ENCODE measurements at places on chromosomes 13 and 19. TPM values are rescaled to one million over a fixed set of nuclear protein-coding genes. Genes with fewer than 3 reads are reported as not detected.
A peak's percentile ranks its signal among the peaks of the same experiment; 100 is the strongest.

DNA sequence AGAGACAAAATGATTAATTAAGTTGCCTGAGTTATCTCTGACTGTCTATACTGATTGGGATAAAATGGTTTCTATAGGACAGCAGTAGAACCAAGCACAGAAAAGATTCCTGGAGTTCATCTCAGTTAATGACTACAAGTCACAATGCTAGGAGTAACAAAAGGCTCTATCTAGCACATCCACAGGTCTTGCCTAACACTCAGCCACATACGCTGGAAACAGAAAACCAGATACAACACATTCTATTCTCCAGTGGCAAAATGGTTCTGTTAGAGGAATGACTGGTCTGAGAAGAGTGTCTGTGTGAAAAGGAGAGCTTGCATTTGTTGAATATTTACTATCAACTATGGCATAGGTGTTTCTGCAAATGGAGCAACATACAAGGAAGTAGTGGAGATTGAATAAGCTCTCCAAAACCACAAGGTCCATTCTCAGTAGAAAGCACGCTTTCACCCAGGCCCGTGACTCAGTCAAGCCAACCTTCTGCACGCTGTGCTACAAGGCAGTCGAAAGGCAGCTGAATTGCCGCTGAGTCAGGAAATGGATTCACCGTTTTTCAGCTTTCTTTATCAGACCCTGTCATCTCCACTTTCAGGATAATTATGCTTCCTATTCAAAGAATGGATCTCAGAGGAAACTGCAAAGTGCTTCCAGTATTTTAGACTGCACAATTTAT, 761.5 kb downstream of the EFNB2 start:
- no peaks in the 10 kb centered on the region for H3K36me3 ChIP-seq

GRCh38 chr19:41876847-41877832, at the start of gene CD79A:
Gene CD79A (plus strand): TSS chr19:41877279. CDS start chr19:41877305, 26 bp downstream.
- no peak for DNase-seq
- H3K27me3 ChIP-seq = peaks cover 2% of the 10 kb centered on the region
- peaks cover 3% of the 10 kb centered on the region for H3K36me3 ChIP-seq
- no peak within 1 kb of the TSS for H3K4me3 ChIP-seq
- H3K27ac ChIP-seq = no peak within 1 kb of the TSS
- H3K4me1 ChIP-seq = no peaks in the 10 kb centered on the region

Gene ZBTB45
- 16.2 TPM for total RNA-seq

- H3K4me1 ChIP-seq = peaks cover 9% of the 10 kb centered on the region
- DNase-seq = no peak
- no peak overlapping the region for H3K4me3 ChIP-seq
- no peaks in the 10 kb centered on the region for H3K36me3 ChIP-seq
These were observed 34.9 kb downstream of the RXFP2 start for GRCh38 chr13:31774186-31774750.

DNA sequence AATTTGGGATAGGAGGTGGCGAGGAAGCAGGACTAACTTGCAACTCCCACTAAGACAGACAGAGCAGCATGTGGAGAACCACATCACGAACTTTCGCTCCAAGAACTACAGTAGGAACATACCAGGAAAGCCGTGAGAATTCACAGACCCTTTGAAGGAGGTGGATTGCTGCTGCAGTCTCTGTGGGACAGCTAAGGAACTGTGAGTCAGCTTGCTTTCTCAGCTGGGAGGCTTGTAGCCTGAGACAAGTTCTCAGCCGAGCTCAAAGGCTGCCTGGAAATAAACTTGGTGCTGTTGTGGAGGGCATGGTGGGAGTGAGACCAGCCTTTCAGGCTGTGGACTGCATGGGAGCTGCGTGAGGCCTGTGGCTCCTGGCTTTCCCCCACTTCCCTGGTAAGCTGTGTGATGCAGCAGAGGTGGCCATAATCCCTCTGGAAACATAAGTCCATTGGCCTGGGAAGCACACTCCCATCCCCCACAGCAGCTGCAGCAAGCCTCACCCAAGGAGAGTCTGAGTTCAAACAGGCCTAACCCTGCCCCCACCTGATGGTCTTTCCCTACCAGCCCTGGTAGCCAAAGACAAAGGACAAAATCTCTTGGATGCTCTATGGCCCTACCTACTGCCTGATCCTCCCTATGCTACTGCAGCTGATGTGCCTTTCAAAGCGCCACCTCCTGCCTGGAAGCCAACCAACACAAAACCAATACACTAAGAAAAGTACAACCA, 441.1 kb upstream of the HTR2A start:
- H3K36me3 ChIP-seq = no peaks in the 10 kb centered on the region
- peaks cover 22% of the 10 kb centered on the region for H3K4me1 ChIP-seq
- H3K27ac ChIP-seq = peak overlapping the region; percentile 86
- H3K27me3 ChIP-seq = no peaks in the 10 kb centered on the region
- no peak overlapping the region for H3K4me3 ChIP-seq

Gene EDNRB
- 3.2 TPM for total RNA-seq

DNA sequence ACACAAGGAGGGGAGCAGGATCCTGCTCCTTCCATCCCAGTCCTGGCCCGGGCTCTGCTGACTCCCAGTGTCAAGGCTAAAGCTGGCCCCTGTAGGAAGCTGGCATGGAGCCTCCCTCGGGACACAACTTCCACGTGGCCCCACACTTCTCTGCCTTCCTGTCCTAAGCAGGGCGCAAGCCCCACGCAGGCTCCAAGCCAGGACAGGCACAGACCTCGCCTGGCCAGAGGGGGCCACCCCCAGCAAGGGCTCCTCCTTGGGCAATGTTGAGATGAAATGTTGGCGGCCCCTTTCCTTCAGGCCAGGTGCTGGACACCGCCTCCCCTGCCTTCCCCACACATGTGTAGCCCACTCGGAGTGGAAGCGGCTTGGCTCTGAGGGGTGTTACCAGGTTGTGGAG, 66.6 kb downstream of the COL4A1 start:
- DNase-seq = no peak
- H3K4me1 ChIP-seq = peaks cover 10% of the 10 kb centered on the region

- peaks cover 9% of the 10 kb centered on the region for H3K4me1 ChIP-seq
- no peak overlapping the region for H3K27ac ChIP-seq
- no peak for DNase-seq
- no peak overlapping the region for H3K4me3 ChIP-seq
- no peaks in the 10 kb centered on the region for H3K27me3 ChIP-seq
- H3K36me3 ChIP-seq = peaks cover 4% of the 10 kb centered on the region
These were observed 8.2 kb downstream of the RRAS start for GRCh38 chr19:49631610-49632192.

Gene FOXO1
- 10.4 TPM for total RNA-seq

Gene LAIR1
- not detected for total RNA-seq

Gene KASH5
- total RNA-seq = not detected

DNA sequence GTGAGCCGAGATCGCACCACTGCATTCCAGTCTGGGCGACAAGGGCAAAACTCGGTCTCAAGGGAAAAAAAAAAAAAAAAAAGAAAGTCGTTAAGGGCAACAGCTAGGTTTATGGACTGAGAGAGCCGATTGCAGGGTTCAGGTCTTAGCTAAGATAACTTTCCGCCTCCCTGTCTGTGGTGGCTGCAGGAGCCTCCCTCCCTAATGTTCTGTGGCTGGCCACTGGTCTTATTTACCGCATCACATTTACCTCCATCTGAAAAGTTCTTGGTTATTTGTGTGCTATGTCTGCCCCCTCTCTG, 722 bp upstream of the CRTC1 start:
- no peaks in the 10 kb centered on the region for H3K27me3 ChIP-seq
- H3K4me3 ChIP-seq = peak overlapping the region; percentile 66
- no peak overlapping the region for H3K27ac ChIP-seq
- H3K36me3 ChIP-seq = no peaks in the 10 kb centered on the region
- DNase-seq = no peak
- H3K4me1 ChIP-seq = peaks cover 19% of the 10 kb centered on the region

Gene CYP2F1
- not detected for total RNA-seq

DNA sequence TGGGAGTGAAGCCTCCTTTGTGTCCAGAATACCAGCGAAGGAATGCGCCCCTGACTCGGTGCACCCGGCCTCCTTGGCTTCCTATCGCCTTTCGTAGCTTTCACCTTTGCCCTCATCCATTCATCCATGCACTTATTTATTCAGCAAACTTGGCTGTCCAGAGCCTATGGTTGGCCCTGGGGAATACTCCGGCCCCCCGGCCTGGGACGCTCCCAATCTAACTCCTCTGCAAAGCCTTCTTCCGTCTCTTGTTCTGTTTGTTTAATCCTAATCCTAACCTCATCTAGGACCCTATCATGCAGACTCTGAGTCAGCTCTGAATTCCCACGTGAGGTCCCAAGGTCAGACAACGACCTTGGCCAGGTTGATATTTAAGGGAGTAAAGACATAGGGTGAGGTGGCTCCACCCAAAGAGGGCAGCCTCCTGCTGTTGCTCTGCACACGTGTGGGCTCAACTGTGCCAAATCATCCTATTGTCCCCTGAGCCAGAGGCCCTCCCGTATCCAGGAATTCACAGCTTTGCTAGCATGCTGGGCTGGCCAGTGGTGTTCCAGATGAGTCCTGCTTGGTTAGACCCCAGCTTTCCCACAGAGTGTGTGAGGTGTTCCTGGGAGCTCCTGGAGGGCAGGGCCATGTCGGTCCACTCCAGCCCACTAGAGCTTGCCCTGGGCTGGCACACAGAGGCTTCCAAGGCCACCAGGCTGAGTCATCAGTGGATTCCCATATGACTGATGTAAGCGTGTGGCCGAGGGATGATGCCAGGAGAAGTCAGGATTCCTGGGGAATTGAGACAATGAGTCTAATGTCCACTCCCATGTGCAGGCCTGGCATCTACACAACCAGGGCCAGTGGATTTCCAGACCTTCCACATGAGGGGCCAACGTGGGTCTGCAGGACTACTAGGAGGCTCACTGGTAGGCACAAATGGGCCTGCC, 6.5 kb upstream of the CCNE1 start:
- no peak overlapping the region for H3K27ac ChIP-seq
- no peak overlapping the region for H3K4me3 ChIP-seq
- DNase-seq = peak; percentile 18
- H3K36me3 ChIP-seq = no peaks in the 10 kb centered on the region
- H3K4me1 ChIP-seq = no peaks in the 10 kb centered on the region

GRCh38 chr13:19072543-19072942, 109.1 kb downstream of the TUBA3C start:
- no peaks in the 10 kb centered on the region for H3K4me1 ChIP-seq
- DNase-seq = no peak
- H3K27ac ChIP-seq = no peak overlapping the region
- no peaks in the 10 kb centered on the region for H3K36me3 ChIP-seq

Gene CCDC70
- not detected for total RNA-seq

Data from astrocyte (in vitro differentiated cells and primary cell).